ENCODE measurements at places on chromosomes 6 and 20.
A peak's percentile ranks its signal among the peaks of the same experiment; 100 is the strongest.

DNA sequence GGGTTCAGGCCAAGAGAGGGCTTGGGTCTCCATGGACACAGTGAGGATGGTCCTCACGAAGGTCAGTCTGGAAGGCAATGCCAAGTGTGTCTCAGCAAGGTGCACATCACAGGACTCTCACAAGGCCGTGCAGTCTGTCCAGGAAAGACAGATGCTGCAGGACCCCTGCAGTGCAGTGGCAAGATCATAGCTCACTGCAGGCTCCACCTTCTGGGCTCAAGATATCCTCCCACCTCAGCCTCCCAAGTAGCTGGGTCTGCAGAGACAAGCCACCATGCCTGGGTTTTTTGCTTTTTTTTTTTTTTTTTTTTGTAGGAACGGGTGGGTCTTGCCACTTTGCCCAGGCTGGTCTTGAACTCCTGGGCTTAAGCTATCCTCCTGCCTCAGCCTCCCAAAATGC lies 26.4 kb downstream of the ZMYND8 start:
- DNase-seq, result no peak

DNA sequence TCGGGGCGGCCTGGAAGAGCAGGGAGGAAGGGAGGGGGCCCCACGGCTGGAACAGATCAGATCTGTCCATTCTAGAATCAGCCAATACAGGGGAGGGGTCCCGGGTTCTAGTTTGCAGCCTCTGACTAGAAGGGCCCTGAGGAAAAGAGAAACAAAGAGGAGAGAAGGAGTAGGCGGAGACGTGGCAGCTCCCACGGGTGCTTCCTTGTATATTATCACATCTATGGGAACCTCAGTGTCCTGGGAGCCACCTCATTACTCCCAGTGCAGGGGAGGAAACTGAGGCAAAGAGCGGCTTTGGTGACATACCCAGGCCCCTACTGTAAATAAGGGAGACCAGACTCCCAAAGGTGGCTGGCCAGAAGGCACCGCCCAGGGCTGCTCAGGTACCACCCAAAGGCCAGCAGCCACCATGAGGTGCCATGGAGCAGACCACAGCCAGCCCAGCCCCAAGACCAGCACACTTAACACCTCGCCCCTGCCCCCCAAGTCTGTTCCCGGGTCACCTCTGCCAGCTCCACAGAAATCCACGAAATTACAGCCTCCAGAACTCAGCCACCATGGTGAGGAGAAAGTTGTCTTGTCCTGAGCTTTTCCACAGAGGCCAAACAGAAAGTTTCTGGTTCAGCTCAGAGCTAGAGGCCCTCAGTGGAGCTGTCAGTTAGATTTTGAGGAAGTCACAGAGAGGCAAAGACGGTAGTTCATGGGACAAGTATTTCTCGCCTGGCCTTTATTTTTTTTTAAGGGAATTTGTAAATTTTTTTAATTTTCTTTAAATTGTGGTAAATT lies 2.1 kb downstream of the ZC3H12D start:
- DNase-seq, result no peak

DNA sequence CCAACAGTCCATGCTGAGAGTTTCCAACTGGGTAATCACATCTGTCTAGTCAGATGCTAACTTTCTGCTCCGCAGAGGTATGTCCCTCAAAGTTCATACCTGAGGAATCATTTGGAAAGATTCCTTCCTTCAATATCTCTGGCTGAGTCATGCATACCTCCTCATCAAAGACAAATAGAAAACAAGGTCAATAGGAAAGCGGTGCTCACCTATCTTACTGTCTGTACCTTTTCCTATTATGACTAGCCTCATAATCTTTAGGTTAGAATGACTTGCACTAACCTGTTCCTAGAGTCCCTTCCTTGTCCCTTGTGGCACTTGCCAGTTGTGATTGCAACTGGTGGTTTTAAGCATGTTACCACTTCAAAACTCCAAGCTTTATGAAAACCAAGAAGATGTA lies 78.2 kb upstream of the PTPRK start:
- no peak for DNase-seq

DNA sequence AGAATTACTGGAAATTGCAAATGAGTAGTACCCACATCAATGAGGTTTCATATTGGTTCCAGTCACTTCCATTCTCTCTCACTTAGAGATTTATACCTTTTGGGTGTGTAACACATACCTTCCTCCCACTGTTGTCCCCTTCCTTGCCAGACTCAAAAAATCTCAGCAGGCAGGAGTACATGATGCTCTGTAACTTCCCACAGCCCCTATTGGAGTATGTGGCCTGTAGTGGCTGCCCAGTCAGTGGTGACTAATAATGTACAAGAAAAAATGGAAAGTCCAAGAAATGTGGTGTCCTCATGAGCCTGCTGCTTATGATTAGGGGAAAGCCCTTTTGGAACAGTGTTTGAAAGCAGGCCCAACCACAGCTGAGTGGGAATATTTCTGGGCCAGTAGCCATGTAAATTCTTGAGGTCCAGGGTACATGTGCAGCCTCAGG lies 312.0 kb downstream of the ZFAND3 start:
- DNase-seq, result peak; percentile 90

DNA sequence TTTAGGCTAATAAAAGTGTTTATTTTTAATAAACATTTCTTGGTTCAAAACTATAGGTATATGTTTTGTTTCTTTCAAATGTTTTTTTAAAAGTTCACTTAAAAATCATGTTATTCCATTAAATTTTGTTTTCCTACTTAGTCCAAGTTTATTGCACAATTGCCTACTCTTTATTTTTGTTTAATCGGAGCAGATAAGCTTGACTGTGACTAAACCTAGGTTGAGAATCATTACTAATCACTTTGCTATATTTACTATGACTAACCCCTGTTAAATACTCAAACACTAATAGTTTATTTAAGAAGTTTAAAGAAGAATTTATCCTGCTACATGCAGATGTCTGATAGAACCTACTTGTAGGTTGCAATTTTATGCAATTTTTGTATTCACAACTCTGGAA lies 18.8 kb downstream of the MAP3K4 start:
- DNase-seq, result peak; percentile 38

DNA sequence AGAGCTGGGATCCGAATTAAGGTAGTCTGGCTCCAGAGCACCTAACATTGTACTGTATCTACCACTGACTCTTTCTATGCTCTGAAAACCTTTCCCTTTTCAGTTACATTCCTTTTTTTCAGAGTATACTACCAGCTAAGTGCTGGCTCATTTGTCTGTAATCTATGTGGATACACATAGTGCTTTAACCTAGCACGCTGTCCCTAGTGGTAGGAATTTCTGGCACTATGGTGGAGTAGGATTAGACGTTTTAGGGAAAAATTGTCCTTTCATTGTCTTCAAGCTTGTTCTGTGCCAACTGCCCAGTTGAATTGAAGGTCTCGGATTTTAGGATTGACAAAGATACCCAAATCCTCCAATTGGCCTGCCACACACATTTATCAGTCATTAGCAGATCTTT lies 259.1 kb upstream of the FERMT1 start:
- no peak for DNase-seq

- no peak for DNase-seq
These were observed 7.3 kb upstream of the CBFA2T2 start for GRCh38 chr20:33482581-33482980.

DNA sequence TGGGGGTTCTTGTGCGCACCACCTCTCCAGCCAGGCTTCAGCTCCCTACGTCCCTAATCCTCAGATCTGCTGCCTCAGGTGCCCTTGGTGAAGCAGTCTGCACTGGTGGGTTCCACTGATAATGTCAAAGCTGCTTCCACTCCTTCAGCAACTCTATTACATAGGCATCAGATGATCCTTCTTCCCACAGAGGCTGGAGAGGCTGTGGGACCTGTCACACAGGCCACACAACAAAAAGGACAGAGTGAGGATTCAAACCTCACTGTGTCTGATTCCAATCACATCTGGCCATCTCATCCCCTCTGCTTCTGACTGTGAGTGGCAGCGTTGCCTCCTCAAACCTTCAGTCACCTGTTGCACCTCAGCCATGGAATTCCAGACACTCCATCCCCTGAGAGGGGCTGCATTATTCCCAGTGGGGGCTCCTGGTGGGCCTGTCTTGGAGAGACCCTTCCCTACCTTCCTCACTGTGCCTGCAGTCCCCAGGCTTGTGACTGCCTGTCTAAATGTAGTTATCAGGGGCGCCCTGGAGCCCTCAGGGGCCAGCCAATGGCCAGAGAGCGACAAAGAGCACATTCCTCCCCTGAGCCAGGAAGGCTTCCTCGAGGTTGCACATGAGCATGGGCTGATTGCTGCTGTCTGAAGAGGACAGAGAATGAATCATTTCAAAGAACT lies 211.4 kb upstream of the ECI2 start:
- DNase-seq, result peak; percentile 23
